ENCODE measurements at places on chromosomes 5 and 9. TPM values are rescaled to one million over a fixed set of nuclear protein-coding genes. Genes with fewer than 3 reads are reported as not detected.

The DNAJC21 gene
- total RNA-seq = 28.4 TPM

- H3K36me3 ChIP-seq = peaks cover 39% of the 10 kb centered on the region
- peaks cover 2% of the 10 kb centered on the region for H3K27me3 ChIP-seq
- H3K4me1 ChIP-seq = peaks cover 1% of the 10 kb centered on the region
- no peak overlapping the region for H3K27ac ChIP-seq
Observed at GRCh38 chr5:481347-481746, 38.4 kb downstream of the EXOC3 start.

DNA sequence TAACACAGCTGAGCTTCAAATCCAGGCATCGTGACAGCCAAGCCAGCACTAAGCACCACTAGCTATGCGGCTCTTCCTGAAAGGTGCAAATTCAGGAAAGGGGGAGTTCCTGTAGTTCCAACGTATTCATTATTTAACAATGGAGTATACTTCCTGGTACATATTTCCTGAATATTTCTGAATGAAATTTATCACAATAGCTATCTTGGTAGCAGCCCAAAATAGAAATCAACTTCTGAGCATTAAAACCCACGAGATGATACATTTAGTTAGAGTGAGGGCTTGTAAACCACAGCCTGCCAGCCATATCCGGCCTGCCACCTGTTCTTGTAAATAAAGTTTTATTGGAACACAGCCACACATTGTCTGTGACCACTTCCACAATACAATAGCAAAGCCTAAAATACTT, 109.7 kb upstream of the RETREG1 start:
- H3K27me3 ChIP-seq = no peaks in the 10 kb centered on the region
- no peak for DNase-seq
- no peak overlapping the region for H3K27ac ChIP-seq

GRCh38 chr9:107739601-107740082, 250.1 kb upstream of the KLF4 start:
- no peak overlapping the region for H3K4me3 ChIP-seq
- H3K36me3 ChIP-seq = no peaks in the 10 kb centered on the region
- H3K4me1 ChIP-seq = peaks cover 29% of the 10 kb centered on the region
- peak overlapping the region; percentile 47 for H3K27ac ChIP-seq

The PCDHA9 gene
- 1.2 TPM for total RNA-seq

- no peaks in the 10 kb centered on the region for H3K4me1 ChIP-seq
- H3K27ac ChIP-seq = no peak overlapping the region
- DNase-seq = no peak
- no peaks in the 10 kb centered on the region for H3K36me3 ChIP-seq
- H3K27me3 ChIP-seq = no peaks in the 10 kb centered on the region
- no peak overlapping the region for H3K4me3 ChIP-seq
Observed at GRCh38 chr9:73423891-73424290, 272.2 kb downstream of the ANXA1 start.

DNA sequence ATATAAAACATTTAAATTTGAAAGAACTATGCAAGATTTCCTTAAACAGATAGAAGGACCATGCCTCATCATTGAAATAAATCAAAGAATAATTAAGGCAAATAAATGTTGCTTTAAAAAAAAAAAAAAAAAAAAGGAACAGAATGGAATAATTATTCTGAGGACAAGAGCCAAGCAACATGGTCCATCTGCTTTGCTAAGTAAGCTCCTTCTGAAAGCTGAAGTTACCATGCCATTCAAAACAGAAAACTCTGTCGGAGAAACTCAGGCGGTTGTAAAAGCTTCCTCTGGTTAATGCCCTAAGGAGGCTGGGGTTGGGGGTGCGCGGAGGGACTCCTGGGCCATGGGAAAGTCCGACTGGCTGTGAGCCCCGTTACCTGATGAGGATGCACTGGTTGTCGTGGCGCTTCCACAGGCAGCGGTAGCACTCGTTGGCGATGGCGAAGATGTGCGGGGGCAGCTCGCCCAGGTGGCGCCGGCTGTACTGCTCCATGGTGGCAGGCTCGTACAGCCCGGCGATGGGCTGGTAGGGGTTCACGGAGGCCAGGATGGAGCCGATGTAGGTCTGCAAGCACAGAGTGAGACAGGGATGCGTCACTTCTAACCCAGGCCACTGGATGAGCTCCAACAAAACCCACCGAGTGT, 141.7 kb downstream of the MYO10 start:
- H3K4me3 ChIP-seq = no peak overlapping the region
- no peak overlapping the region for H3K27ac ChIP-seq
- no peaks in the 10 kb centered on the region for H3K27me3 ChIP-seq

DNA sequence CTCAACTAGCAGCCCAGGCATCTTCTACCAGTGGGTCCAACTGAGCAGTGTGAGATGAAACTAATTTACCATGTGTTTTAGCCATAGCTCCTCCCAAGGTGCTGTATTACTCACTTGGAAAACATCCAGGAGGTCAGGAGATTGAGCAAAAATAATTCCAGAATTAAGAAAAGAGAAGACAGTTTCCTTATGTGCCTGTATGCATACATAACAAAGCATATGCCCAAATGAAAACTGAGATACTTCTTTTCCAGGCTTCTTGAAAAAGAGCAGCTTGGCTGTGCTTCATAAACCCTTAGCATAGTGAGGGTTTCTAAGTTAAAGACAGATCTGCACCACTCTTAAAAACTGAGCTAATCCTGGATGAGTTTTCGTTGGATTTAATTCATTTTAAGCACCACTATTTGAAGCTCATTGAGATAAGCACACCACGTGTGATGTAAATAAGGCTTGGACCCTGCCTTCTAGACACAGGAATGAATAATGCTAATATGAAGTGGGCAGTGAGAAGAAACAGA, 119.4 kb downstream of the ADAMTS12 start:
- no peak overlapping the region for H3K27ac ChIP-seq
- no peaks in the 10 kb centered on the region for H3K36me3 ChIP-seq
- H3K4me1 ChIP-seq = no peaks in the 10 kb centered on the region
- no peaks in the 10 kb centered on the region for H3K27me3 ChIP-seq
- H3K4me3 ChIP-seq = no peak overlapping the region

DNA sequence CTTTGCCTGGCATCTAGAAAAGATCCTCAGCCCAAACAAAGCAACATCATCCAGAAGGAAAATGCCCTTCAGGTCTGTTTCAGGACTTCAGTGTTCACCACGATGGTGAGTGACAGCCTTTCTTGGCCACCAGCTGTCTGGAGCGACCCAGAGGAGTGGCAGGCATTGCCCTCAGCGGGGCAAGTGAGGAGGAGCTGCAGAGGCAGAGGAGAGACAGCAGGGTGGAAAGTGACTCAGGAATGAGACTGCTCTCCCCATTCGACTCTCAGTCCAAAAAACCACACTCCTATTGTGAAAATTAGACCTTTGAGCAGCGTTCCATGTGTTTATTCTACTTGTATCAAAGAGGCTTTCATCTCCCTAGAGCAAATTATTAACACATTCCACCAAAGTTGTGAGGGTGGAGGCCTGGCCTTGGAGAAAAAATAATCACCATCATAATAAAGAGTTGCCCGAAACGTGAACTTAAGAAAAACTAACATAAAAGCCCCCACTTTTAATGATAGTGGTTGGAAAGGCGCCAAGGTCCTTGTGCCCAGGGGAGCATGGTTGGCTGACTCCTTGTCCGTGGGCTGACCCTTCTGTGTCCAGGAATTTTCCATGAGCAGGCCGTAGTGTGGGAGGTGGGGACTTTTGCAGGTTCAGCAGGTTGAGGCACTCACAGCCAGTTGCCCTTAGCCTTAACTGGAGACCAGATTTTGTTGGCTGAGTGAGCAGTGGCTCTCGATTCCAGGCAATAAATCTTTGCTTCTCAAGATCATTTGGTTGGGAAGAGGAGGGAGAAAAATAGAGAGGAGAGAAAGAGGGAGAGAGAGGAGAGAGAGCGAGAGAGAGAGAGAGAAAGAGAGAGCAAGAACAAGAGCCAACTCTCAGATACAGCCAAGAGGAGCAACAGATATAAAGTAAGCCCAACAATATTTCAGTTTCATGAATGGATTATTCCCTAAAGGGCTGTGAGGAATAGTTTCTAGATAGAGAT, 125.9 kb upstream of the ANKRD55 start:
- H3K27ac ChIP-seq = peak overlapping the region; percentile 6
- DNase-seq = peak; percentile 65
- no peak overlapping the region for H3K4me3 ChIP-seq
- peaks cover 6% of the 10 kb centered on the region for H3K4me1 ChIP-seq

DNA sequence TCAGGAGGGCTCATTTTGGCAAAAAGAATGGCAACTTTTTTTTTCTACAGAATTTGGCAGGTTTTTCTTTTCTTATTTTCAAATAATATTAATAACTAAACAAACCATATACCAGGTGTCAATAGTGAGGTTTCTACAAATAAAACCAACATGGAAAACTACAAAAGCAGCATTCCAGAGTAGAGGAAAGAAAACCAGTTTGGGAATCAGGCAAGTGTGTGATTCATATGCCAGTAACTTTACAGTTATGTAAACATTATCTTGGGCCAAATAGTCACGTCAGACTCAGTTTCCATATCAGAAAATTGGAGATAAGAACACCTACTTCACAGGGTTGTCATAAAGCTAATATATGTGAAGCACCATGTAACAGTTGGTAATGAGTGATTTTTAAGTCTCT, 51.7 kb downstream of the FBXW11 start:
- no peak overlapping the region for H3K4me3 ChIP-seq
- H3K27me3 ChIP-seq = no peaks in the 10 kb centered on the region
- no peaks in the 10 kb centered on the region for H3K36me3 ChIP-seq
- H3K4me1 ChIP-seq = peaks cover 11% of the 10 kb centered on the region

- no peaks in the 10 kb centered on the region for H3K4me1 ChIP-seq
- H3K4me3 ChIP-seq = no peak overlapping the region
- no peaks in the 10 kb centered on the region for H3K36me3 ChIP-seq
- no peak for DNase-seq
- H3K27ac ChIP-seq = no peak overlapping the region
- H3K27me3 ChIP-seq = no peaks in the 10 kb centered on the region
Observed at GRCh38 chr9:107861075-107861474, 371.5 kb upstream of the KLF4 start.

GRCh38 chr5:14183187-14183939, 40.2 kb downstream of the TRIO start:
- no peak for DNase-seq
- peaks cover 50% of the 10 kb centered on the region for H3K4me1 ChIP-seq
- no peak overlapping the region for H3K4me3 ChIP-seq
- H3K36me3 ChIP-seq = no peaks in the 10 kb centered on the region

The HTR4 gene
- 0.94 TPM for total RNA-seq

DNA sequence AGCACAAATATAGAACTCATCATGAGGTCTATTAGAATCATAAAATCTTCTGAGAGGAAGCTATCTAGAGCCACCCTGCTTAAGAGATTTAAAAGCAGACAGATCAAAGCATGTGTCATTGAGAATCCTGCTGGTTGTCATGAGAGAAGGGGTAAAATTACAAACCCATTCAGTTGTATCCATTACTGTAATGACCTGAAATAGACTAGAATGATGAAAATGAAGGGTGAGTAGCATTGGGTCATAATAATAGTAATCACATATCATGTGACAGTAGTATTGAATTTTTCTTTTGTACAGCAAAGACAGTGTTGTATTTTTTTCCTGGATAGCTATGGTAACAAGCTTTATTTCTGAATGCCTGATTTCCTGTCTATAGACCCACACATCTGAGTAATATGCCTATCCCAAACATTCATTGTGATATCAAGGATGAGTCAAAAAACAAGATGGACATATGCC, 149.0 kb downstream of the PDE4D start:
- no peak overlapping the region for H3K4me3 ChIP-seq
- DNase-seq = no peak
- no peak overlapping the region for H3K27ac ChIP-seq
- no peaks in the 10 kb centered on the region for H3K4me1 ChIP-seq
- no peaks in the 10 kb centered on the region for H3K36me3 ChIP-seq

The GGTA1 gene
- total RNA-seq = 7.6 TPM

The C1QTNF3 gene
- total RNA-seq = 49.8 TPM

GRCh38 chr5:132026516-132027008, 15.1 kb upstream of the ACSL6 start:
- H3K4me3 ChIP-seq = no peak overlapping the region
- no peak for DNase-seq
- H3K27me3 ChIP-seq = no peaks in the 10 kb centered on the region
- no peak overlapping the region for H3K27ac ChIP-seq

GRCh38 chr9:126001581-126002225, 254.5 kb downstream of the PBX3 start:
- H3K4me1 ChIP-seq = peaks cover 13% of the 10 kb centered on the region
- H3K4me3 ChIP-seq = no peak overlapping the region
- H3K27me3 ChIP-seq = no peaks in the 10 kb centered on the region
- DNase-seq = no peak

GRCh38 chr5:61704289-61704688, 372.2 kb downstream of the ZSWIM6 start:
- no peak for DNase-seq
- no peaks in the 10 kb centered on the region for H3K27me3 ChIP-seq
- H3K4me1 ChIP-seq = peaks cover 2% of the 10 kb centered on the region
- no peaks in the 10 kb centered on the region for H3K36me3 ChIP-seq

- peaks cover 16% of the 10 kb centered on the region for H3K4me1 ChIP-seq
- DNase-seq = no peak
- H3K27me3 ChIP-seq = no peaks in the 10 kb centered on the region
- H3K27ac ChIP-seq = no peak overlapping the region
- no peaks in the 10 kb centered on the region for H3K36me3 ChIP-seq
- no peak overlapping the region for H3K4me3 ChIP-seq
Observed at GRCh38 chr9:37417857-37418618, 4.5 kb upstream of the GRHPR start.

The ZFAND5 gene
- 217 TPM for total RNA-seq

DNA sequence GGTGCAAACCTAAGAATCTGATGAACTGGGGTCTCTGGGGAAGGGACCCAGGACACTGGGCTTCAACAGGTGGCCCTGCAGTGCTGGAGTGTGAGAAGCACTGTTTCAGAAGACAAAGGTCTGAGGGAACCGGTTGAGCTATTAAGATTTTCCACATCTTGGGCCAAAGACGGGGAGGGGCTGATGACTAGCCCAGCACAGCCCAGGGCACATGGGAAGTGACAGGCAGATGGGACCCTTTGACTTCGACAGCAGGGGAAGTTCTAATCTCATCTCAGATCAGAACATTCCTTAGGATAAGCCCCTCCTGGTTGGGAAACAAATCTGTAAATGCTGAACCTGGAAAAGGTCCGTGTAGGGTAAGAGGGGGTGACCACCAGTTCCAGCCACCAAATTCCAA, 67.4 kb downstream of the RAPGEF1 start:
- peaks cover 3% of the 10 kb centered on the region for H3K36me3 ChIP-seq
- DNase-seq = no peak
- no peaks in the 10 kb centered on the region for H3K27me3 ChIP-seq
- no peak overlapping the region for H3K27ac ChIP-seq
- H3K4me3 ChIP-seq = no peak overlapping the region
- H3K4me1 ChIP-seq = peaks cover 54% of the 10 kb centered on the region

- DNase-seq = peak; percentile 11
- no peaks in the 10 kb centered on the region for H3K36me3 ChIP-seq
- H3K27ac ChIP-seq = no peak overlapping the region
Observed at GRCh38 chr5:57653636-57654290, 171.2 kb upstream of the ACTBL2 start.
